Colonic mucosa (tissue), 4 donors: ENCODE measurements at places on chromosomes 5 and 9. TPM values are rescaled to one million over a fixed set of nuclear protein-coding genes. Genes with fewer than 3 reads are reported as not detected.

DNA sequence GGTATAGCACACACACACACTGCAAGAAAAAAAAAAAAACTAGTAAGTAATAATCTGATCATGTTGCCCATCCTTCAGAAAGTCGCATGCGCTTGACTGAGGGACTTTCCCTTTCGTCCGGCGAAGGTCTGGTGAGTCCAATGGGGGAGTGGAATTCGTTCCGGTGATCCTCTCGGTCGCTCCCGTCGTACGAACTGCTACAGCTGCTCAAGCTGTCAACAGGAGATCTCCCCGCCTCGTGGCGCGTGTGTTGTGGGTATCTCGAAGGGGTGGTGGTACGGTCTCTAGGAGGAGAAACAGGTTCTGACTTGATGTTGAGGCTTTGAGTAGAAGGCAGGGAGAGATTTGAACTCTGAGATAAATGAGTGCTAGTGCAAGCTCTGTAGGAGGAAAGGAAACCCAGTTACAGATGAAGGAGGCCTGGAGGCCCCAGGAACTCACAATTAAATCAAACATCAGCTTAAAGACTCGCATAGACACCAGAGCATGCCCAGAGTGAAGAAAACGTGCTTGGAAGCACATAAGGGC, 160.4 kb downstream of the MEF2C start:
- H3K4me1 ChIP-seq: no peaks in the 10 kb centered on the region
- H3K27me3 ChIP-seq: no peaks in the 10 kb centered on the region
- no peak for DNase-seq
- no peak overlapping the region for H3K27ac ChIP-seq
- no peaks in the 10 kb centered on the region for H3K36me3 ChIP-seq

DNA sequence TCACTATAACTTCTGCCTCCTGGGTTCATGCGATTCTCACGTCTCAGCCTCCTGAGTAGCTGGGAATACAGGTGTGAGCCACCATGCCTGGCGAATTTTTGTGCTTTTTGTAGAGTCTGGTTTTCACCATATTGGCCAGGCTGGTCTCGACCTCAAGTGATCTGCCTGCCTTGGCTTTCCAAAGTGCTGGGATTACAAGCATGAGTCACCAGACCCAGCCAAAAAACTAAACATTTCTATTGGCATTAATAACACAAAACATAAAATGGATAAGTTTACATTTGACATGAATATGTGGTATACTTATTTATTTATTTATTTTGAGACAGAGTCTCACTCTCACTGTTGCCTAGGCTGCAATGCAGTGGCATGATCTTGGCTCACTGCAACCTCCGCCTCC, 13.6 kb upstream of the REEP5 start:
- H3K27me3 ChIP-seq: no peaks in the 10 kb centered on the region
- no peak overlapping the region for H3K4me3 ChIP-seq
- no peak overlapping the region for H3K27ac ChIP-seq

DNA sequence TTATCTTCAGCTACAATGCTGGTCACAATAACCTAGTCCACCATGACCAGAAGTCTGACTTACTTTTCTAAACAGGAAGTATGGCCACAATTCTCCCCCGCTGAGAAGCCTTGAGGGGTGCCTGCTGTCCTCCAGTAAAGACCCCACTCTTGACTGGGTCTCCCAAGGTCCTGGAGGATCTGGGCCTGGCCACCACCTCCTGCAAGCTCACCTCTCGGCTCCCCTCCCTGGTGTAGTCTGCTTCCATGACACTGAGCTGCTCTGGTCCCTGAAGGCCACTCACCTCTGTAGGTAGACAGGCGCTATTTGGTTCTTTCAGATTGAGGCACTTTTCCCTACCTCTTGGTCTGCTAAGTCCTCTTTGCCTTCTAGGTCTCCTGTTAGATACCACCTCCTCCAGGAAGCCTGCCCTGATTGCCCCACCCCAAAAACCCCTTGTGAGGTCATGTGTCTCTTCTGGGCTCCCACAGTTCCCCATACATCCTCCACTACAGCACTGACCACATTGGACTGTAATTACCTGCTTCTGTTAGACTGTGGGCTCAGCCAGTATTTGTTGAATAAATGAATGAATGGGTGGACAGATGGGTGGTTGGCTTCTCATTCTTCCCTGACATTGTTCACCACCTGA, 62.6 kb upstream of the IER5L start:
- no peaks in the 10 kb centered on the region for H3K4me1 ChIP-seq
- no peak overlapping the region for H3K4me3 ChIP-seq
- H3K36me3 ChIP-seq: no peaks in the 10 kb centered on the region
- H3K27ac ChIP-seq: no peak overlapping the region

DNA sequence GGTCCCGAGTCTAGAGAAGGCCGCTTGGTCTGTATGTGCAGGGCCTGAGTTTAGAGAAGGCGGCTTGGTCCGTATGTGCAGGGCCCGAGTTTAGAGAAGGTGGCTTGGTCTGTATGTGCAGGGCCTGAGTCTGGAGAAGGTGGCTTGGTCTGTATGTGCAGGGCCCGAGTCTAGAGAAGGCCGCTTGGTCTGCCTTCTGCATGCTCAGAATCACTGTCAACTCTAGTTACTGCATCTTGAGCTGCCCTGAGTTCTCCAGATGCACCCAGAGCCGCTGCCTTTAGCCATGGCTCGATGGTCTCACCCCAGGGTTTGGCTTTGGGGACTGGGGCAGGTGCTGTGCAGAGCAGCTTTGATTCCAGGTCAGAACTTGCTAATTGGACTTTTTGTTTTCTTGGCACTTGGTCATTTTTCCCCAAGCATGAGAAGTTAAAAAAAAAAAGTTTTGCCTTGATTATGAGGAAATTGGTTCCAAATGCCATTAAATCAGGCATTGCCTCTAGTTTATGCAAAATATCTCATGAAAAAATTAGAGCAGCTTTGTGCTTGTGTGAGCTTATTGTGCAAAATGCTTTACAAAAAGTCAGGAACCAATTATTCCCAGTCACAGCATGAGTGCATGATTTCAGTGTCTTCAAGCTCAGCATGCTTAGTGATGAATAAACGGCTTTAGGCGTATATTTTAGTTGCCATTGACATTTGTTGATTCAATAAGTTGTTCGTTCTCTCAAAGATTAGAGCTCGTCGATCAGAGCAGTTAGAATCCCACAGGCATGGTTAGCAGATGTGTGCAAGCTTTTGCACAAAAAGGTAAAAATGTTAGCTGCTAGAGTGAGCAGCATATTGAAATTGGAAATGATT, 25.4 kb upstream of the EXOC3 start:
- no peak for DNase-seq
- no peaks in the 10 kb centered on the region for H3K27me3 ChIP-seq
- H3K4me1 ChIP-seq: peaks cover 4% of the 10 kb centered on the region
- H3K27ac ChIP-seq: no peak overlapping the region
- no peak overlapping the region for H3K4me3 ChIP-seq

DNA sequence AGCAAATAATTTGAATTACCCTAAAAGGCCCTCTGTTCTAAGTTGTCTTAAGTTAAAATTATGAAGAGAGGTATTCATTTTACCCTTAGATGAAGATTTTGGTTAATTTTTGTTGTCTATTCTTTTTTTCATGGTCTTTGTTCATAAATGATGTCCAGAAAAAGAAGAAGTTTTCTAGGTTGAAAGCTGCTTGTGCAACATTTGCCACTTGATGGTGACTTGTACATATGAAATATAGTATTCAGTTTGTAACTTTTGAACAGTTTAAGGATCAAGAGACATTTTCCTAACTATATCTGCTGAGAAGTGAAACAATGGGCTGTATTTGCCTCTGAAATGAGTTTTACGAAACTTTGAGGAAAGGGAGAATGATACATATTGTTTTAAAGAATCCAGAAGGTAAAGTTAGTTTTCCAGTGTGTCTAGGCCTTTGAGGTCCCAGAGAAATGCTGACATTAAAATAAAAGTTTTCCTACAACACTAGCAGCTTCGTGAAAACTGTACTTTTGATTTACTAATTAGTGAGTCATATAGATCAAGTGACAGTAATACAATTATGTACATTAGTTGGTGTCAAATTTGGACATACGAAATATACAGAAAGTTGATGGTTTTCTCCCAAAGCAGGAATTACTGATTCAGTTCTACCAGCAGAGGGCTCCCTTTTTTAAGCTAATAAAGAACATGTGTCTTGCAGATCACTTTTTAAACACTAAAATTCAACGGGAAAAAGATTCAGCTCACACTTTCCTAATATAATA, 70.5 kb downstream of the PIK3R1 start:
- H3K4me1 ChIP-seq: peaks cover 10% of the 10 kb centered on the region
- H3K27me3 ChIP-seq: no peaks in the 10 kb centered on the region
- H3K27ac ChIP-seq: peak overlapping the region; percentile 73
- H3K36me3 ChIP-seq: peaks cover 5% of the 10 kb centered on the region

- H3K27ac ChIP-seq: no peak overlapping the region
- H3K4me3 ChIP-seq: no peak overlapping the region
- no peaks in the 10 kb centered on the region for H3K27me3 ChIP-seq
- no peaks in the 10 kb centered on the region for H3K4me1 ChIP-seq
- DNase-seq: no peak
- no peaks in the 10 kb centered on the region for H3K36me3 ChIP-seq
These were observed 7.3 kb upstream of the ROPN1L start for GRCh38 chr5:10434392-10434791.

DNA sequence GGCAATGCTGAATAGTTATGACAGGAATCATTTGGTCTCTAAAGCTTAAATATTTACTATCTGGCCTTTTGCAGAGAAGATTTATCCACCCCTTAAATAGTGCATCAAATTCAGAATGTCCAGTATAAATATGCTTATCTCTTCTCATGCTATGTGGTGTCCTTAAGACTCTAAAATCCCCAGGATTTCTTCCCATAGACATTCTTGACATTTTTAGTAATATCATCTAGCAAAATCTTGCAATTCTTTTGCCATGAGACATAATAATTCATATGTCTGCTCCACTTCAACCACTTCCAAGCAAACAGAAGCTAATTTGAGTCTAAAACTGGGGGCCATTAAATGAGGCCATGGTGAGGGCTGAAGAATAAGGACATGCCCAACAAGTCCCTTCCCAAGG, 1923.4 kb upstream of the CDH9 start:
- no peaks in the 10 kb centered on the region for H3K27me3 ChIP-seq
- H3K4me1 ChIP-seq: no peaks in the 10 kb centered on the region
- H3K27ac ChIP-seq: no peak overlapping the region
- no peaks in the 10 kb centered on the region for H3K36me3 ChIP-seq

DNA sequence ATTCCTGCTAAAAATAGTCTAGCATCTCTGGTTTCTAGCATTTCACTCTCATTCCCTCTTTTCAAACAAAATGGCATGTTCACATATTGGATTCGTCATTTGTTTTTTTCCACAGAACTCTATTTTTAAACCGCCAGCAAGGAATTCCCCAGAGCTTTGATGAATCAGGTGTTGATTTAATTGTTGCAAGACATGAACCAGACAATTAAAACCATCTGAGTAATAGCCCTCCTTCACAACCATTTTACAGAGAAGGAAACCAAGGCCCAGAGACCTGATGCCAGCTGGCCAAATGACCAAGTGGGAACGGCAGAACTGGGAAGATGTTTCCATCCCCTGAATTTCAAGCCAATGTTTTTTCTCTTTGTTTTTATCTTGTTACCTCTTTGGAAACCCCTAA, 167.0 kb downstream of the CAAP1 start:
- H3K27ac ChIP-seq: no peak overlapping the region
- no peaks in the 10 kb centered on the region for H3K36me3 ChIP-seq
- H3K4me1 ChIP-seq: no peaks in the 10 kb centered on the region
- no peak overlapping the region for H3K4me3 ChIP-seq
- DNase-seq: no peak

Gene IL13
- not detected for total RNA-seq

DNA sequence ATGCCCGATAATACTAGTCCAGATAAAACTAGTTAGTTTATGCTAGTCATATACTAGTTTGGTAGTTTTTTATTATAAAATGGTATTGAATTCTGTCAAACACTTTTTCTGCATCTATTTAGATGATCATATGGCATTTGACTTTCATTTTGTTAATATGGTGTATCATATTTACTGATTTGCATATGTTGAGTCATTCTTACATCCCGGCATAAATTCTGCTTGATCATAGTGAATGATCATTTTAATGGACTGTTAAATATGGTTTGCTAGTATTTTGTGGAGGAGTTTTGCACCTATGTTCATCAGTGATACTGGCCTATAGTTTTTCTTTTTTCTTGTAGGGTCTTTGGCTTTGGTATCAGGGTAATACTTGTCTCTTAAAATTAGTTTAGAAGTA, 365.6 kb downstream of the TAF11L14 start:
- H3K4me3 ChIP-seq: no peak overlapping the region
- DNase-seq: no peak
- H3K36me3 ChIP-seq: no peaks in the 10 kb centered on the region
- H3K27me3 ChIP-seq: no peaks in the 10 kb centered on the region
- H3K27ac ChIP-seq: no peak overlapping the region

GRCh38 chr9:121720311-121721057, 69.0 kb downstream of the DAB2IP start:
- H3K4me1 ChIP-seq: peaks cover 22% of the 10 kb centered on the region
- peak overlapping the region; percentile 70 for H3K27ac ChIP-seq
- DNase-seq: peak; percentile 77
- H3K4me3 ChIP-seq: no peak overlapping the region

DNA sequence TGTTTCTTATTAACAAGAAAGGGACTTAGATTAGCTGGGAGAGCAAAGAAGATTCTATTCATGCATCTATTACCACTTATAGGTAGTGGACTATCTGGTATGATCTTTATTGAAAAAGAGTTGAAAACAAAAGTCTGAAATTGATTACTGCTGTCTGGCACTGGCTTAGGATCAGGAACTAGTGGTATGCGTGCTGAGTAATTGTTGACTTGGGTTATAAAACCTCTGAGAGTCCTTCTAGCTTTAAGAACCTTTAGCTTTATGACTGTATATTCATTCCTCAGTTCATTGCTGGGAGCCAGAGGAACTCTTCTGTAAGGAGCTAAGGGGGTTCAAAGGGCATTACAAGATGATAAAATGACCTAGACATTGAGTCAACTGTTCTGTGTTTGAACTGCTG, 7.6 kb downstream of the SLC1A1 start:
- no peaks in the 10 kb centered on the region for H3K36me3 ChIP-seq
- H3K27me3 ChIP-seq: no peaks in the 10 kb centered on the region
- peaks cover 3% of the 10 kb centered on the region for H3K4me1 ChIP-seq
- no peak overlapping the region for H3K4me3 ChIP-seq
- peak overlapping the region; percentile 29 for H3K27ac ChIP-seq
- no peak for DNase-seq

GRCh38 chr5:38426986-38427950, 129.2 kb downstream of the LIFR start:
- no peak overlapping the region for H3K27ac ChIP-seq
- no peak overlapping the region for H3K4me3 ChIP-seq
- no peaks in the 10 kb centered on the region for H3K36me3 ChIP-seq
- H3K4me1 ChIP-seq: no peaks in the 10 kb centered on the region

Gene PKD2L2
- not detected for total RNA-seq

GRCh38 chr9:128084746-128085145, 16.7 kb downstream of the SLC25A25 start:
- no peaks in the 10 kb centered on the region for H3K36me3 ChIP-seq
- H3K27me3 ChIP-seq: no peaks in the 10 kb centered on the region
- no peak for DNase-seq
- H3K27ac ChIP-seq: no peak overlapping the region
- no peak overlapping the region for H3K4me3 ChIP-seq

Gene HK3
- 3.0 TPM for total RNA-seq

Gene TMEM38B
- total RNA-seq: 38.2 TPM

GRCh38 chr5:171757853-171758535, 27.6 kb upstream of the SMIM23 start:
- no peaks in the 10 kb centered on the region for H3K36me3 ChIP-seq
- H3K27ac ChIP-seq: no peak overlapping the region
- H3K4me3 ChIP-seq: no peak overlapping the region
- no peaks in the 10 kb centered on the region for H3K4me1 ChIP-seq
- no peaks in the 10 kb centered on the region for H3K27me3 ChIP-seq

Gene CHSY3
- 0.99 TPM for total RNA-seq

Gene DOCK2
- 6.0 TPM for total RNA-seq

Gene TMEM215
- not detected for total RNA-seq

- H3K27me3 ChIP-seq: no peaks in the 10 kb centered on the region
- no peak for DNase-seq
- no peak overlapping the region for H3K27ac ChIP-seq
- no peaks in the 10 kb centered on the region for H3K36me3 ChIP-seq
These were observed 24.4 kb upstream of the FNIP1 start for GRCh38 chr5:131821221-131821620.
